CD4-positive, alpha-beta T cell treated with Interferon gamma for 1 hour (primary cell): ENCODE measurements at places on chromosomes 16 and 17.

DNA sequence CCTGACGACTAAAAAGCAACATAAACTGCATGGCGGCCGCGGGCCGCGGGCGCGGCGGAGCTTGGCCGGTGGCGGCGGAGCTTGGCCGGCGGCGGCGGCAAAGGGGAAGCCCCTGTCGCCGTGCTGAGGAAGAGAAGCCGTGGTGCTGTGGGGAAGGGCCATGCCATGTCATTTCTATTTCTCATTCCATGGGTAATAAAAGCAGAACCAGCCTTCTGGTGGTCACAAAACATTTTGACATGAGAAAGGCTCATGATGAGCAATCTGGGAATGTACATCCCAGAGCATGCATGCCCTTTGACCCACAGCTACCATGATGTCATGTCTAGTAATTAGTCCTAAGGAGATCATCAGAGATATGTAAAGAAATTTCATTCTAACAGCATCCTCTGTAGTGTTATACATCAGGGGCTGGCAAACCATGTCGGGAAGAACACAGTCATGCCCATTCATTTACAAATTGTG is 23.9 kb upstream of the HEATR6 start:
- DNase-seq, result peak; percentile 48

- no peak for DNase-seq
Observed at GRCh38 chr17:74677558-74678466, 34.9 kb downstream of the CD300LF start.

GRCh38 chr17:54933921-54934320 is 33.3 kb downstream of the TOM1L1 start:
- DNase-seq, result no peak

GRCh38 chr17:82065638-82066303 is at the start of gene DUS1L:
Gene DUS1L, minus strand, starts transcription at chr17:82065804. Its CDS starts 745 bp downstream, at chr17:82065059.
- DNase-seq, result peak; percentile 61

- DNase-seq, result no peak
Observed at GRCh38 chr16:59263955-59264354, 529.8 kb upstream of the GOT2 start.

DNA sequence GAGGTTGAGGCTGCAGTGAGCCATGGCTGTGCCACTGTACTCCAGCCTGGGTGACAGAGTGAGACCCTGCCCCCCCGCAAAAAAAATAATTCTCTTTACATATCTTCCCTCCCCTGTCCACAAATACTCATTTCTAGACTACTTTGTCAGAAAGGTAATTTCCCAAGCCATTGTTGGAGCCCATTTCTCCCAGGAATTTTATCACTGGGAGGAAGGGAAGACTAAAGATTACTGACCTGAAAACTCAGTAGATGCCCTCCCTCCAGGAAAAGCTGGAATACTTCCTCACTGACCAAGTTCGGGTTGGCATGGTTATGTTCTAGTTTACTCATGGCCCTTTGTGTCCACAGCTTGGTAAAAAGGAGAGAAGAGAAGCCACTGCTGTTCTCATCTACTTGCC is 4.1 kb downstream of the CALCOCO2 start:
- DNase-seq, result no peak

DNA sequence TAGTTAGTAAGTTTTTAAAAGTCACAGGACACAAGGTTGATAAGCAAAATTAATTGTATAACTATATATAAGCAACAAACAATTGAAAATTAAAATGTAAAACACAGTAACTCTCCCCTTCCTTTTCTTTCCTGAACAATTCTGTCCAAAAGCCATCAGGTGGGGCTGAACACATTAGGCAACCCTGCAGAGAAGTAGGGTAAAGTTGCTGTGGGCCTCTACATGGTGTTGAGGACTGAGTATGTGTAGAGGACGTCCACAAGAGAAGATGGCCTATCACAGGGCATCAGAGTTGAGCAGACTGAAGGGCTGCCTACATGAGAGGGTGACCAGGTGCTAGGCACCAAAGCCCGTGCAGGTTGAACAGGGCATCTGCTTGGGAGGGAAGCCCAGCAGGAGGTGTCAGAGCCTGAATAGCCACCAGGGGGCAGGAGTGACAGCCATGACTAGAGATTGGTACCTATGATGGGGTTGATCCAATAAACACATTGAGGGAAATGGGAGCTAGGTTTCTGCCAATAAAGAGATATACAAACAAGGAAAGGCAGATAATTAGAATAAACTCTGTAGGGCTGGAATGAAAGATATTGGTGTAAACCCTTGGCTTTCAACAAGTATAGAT is 415.1 kb downstream of the NPIPA8 start:
- DNase-seq, result no peak

GRCh38 chr16:59593194-59593661 is 859.1 kb upstream of the GOT2 start:
- no peak for DNase-seq

GRCh38 chr17:75342996-75343395 is 53.8 kb upstream of the SLC25A19 start:
- DNase-seq, result no peak

- no peak for DNase-seq
Observed at GRCh38 chr16:19384656-19385055, 33.0 kb upstream of the TMC5 start.

DNA sequence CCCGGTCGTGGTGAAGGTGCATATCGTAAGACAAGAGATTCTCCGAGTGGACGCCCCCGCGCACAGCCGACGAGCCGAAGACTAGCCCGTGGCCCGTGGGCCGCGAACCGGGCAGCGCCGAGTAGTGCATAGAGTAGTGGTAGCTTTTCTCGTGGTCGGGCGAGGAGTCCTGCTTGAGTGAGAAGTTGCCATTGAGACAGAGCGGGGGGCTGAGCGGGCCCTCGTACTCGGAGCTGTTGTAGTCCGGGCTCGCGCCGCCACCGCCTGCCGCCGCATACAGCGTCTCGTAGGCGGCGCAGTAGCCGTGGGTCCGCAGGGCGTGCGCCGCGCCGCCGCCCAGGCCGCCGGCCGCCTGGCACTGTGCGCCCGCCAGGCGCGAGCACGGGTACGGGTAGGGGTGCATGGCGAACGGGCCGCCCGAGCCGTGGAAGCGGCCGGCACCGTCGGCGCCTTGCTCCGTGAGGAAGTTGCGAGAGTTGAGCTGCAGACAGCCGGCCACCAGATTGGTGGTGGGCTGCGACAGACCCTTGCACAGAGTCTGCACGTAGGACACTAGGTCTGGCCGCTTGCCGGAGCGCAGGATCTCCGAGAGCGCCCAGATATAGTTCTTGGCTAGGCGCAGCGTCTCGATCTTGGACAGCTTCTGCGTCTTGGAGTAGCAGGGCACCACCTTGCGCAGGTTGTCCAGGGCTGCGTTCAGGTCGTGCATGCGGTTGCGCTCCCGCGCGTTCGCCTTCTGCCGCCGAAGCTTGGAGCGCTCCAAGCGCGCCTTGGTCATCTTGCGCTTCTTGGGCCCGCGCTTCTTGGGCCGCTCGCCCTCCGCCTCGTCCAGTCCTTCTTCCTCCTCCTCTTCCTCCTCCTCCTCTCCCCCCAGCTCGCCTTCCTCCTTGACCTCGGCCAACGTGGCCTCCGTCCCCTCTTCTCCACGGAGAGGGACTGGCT is 2.0 kb downstream of the NEUROD2 start:
- DNase-seq, result no peak

DNA sequence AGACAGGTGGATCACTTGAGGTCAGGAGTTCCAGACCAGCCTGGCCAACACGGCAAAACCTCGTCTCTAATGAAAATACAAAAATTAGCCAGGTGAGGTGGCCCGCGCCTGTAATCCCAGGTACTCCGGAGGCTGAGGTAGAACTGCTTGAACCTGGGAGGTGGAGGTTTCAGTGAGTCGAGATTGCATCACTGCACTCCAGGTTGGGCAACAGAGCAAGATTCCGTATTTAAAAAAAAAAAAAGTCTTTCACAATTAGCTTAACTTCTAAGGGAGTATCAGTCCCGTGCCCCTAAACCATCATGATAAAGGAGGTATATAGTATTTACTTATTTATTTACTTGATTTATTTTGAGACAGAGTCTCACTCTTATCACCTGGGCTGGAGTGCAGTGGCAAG is 3.4 kb upstream of the MEFV start:
- peak; percentile 13 for DNase-seq

DNA sequence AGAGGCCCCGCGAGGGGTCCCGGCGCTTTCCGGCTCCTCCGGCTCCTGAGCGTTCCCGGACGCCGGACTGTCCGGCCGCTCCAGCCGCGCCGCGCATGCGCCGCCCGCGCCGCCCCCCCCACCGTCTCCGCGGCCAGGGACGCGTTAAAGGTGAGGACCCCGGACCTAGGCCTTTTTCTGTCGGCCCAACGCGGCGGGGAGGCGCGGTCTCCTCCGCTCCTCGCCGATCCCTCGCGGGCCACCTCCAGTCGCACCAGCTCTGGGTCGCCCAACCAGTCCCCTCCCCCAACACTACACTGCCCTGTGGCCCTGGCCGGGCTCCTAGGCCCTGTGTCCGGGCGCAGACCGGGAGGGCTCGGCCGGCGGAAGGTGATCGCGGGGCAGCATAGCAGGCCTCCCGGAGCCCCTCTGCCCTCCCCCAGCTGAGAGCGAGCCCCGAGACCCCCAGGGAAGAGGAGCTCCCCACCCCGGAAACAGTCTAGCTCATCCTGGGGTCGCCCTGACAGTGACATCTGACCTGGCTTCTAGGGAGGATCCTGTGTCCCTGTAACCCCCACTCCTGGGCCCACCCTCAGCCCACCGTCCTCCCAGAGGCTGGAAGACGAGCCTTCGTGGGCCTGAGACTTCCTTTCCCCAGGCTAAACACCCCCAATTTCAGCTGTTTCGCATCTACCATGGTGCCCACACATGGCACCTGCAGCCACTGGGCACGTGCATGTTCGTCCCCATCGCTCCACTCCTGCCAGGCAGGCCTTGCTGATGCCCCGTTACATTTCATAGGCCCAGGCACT is 14.7 kb upstream of the BCAR1 start:
- DNase-seq, result no peak

DNA sequence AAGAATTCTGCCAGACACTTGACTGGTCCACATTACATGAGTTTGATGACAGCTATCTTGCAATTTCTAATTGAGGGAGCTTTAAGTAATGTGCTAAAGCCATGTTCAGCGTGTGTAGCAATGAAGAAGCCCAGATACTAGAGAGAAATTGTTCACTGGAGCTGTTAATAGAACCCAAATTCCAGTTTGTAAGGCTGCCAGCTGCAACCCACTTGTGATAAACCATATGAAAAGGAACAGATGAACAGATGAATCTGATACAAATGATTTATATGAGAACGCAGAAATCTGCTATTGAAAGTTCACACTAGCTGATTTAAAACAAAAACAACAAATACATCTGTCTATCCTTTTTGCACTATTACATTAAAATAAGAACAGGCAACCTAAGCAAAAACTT is 6.2 kb downstream of the NACA2 start:
- no peak for DNase-seq

DNA sequence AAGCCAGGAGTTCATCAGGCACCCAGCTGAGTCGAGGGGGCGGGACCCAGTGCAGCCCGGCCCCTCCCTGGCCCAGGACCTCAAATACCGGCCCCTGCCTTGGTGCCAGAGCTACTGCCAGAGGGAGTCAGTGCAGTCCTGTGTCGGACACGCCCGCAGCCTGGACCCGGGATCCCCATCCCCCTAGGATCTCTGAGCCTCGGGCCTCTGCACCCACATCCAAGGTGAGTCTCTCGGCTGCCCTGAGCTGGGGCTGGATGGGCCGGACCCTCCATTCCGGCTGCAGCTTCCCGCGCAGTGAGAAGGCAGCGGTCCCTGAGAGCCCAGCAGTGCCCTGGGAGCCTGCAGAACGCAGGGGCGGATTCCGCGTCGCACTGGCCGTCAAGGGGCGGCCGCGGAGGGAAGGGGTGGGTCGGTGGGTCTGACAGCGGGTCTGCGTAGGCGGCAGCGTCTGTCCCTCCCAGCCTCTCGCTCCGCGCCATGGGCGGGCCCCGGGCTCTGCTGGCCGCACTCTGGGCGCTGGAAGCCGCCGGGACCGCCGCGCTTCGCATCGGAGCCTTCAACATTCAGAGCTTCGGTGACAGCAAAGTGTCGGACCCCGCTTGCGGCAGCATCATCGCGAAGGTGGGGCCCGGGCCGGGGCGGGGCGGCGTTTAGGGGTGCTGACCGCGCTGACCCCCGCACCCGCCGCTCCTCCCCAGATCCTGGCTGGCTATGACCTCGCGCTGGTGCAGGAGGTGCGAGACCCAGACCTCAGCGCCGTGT is at the start of gene DNASE1L2:
DNASE1L2 (plus strand) TSS at position 108 of the 765 bp plus-strand sequence; CDS start at position 481, 373 bp downstream.
- no peak for DNase-seq

DNA sequence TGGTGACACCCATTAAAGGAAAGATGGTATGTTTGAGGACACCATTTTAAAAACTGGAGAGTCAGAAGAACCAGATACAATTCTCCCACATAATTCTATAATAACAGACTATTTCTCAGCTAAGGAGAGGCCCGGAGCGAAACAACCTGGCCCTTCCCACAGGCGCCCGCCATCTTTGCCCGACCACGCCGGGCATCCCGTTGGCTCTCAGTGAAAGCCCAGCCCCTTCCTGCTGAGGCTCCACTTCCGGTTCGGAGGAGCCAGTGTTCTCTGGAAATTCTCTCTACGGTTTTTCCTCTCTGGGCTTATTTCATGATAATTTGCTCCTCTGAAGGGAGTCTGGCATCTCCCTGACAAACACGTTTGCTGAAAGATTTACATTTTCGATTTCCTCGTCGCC is 175.7 kb downstream of the AXIN2 start:
- DNase-seq, result no peak

GRCh38 chr17:4019275-4019674 is 55.0 kb upstream of the ATP2A3 start:
- no peak for DNase-seq

DNA sequence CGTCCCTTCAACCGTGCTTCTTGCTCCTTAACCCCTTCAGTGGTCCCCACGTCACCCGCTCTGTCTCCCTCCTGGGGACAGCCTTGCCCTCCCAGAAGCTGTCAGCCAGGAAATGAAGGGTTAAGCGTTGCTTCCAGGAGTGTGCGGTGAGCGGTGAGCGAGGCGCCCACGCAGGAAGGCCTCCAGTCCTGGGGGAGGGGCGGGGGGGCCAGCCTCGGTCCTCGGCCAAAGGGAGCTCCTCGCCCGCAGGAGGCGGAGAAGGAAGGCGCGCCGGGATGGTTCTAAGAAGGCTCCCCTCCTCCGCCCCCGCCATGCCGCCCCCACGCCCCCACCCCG is 2.3 kb downstream of the RBFOX3 start:
- DNase-seq, result no peak

GRCh38 chr16:75445298-75445697 is 12.0 kb upstream of the CFDP1 start:
- DNase-seq, result no peak

- no peak for DNase-seq
Observed at GRCh38 chr17:74851612-74852236, 8.0 kb downstream of the GRIN2C start.

GRCh38 chr16:1781758-1782407 is 488 bp downstream of the SPSB3 start:
- no peak for DNase-seq

- peak; percentile 10 for DNase-seq
Observed at GRCh38 chr17:32142857-32143526, 690 bp downstream of the RHOT1 start.

DNA sequence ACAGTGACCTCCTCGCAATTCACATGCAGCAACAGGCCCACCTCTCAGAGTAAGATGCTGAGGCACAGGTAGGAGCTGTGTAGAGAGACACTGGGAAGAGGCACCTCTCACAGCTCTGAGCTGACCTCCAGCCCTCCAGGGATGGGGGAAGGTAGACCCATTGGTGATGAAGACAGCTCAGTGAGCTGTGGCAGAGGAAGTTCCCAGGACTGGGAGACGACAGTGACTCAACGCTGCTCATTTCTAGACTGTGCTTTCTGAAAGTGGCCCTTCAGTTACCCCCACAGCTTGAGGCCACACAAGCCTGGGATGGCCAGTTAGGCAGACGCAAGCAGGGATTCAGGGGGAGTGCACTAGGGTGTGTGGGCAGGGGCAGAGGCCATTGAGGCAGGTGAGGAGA is 2073.2 kb downstream of the TP53TG3F start:
- DNase-seq, result no peak
